ENCODE measurements at places on chromosomes 3 and 15.

DNA sequence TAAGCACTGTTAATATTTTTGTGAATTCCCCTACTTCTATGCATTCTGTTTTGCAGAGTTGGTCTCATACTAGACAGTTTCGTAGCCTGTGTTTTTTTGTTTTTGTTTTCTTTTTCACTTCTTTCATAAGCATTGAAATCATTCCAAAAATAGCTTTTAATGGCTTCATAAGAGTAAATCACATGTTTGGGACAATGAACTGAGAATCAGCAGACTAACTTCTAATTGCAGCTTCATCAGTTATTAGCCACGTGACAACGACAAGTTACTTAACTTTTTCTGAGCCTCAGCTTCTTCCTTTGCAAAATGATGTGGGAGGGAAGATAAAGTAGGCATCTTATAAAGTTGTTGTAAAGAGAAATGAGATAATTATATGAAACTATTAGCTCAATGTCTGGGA is 124.8 kb downstream of the LIPC start:
- no peak for DNase-seq

DNA sequence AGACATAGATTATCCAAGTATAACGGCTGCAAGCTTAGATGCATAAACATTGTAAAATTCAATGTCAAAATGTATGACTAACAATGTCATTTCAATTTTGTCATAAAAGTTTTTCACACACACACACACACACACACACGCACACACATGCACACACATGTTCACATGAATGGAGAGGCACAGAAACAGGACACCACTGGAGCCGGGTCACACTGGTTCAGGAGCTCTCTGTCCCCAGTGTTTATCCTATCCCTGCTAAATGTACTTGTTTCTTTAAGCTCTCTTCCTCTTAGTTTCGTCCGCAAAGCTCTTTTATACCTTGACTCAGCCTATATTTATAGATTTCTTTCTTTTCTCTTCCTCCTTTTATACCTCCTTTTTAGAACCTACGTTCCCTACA is 249.9 kb downstream of the CADPS start:
- DNase-seq = no peak

GRCh38 chr15:65077291-65077980 is 890 bp downstream of the KBTBD13 start:
- no peak for DNase-seq

- DNase-seq = no peak
Measured at GRCh38 chr15:63274427-63274826, 3.0 kb upstream of the APH1B start.

GRCh38 chr3:182729903-182730674 is 63.2 kb upstream of the ATP11B start:
- DNase-seq = no peak

- no peak for DNase-seq
Measured at GRCh38 chr3:27317096-27317495, 52.1 kb downstream of the NEK10 start.

DNA sequence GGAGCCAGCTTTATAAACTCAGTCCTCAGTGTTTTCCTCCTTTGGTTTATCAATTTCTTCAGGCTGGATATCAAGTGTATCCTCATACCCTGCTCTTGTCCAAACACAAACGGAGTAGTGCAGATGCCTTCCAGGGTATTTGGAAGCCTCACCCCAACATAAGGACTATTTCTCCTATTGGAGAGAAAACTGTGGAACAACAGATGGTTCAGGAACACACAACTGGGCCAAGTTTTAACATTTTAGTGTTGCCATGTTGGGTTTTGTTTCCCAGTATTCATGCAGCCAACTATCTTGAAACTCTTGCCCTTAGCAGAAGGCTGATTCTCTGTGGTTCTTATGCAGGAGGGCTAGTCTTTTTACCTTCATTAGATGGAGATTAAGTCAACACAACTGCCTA is 398.1 kb downstream of the GABRB3 start:
- no peak for DNase-seq

GRCh38 chr15:89761009-89761831 is 10.2 kb upstream of the MESP1 start:
- DNase-seq = no peak

GRCh38 chr3:120436523-120437050 is 14.2 kb downstream of the FSTL1 start:
- DNase-seq = no peak

- no peak for DNase-seq
Measured at GRCh38 chr3:31166249-31166885, 271.9 kb upstream of the GADL1 start.

GRCh38 chr15:43285609-43286037 is 18.9 kb upstream of the TGM5 start:
- DNase-seq = peak; percentile 58

DNA sequence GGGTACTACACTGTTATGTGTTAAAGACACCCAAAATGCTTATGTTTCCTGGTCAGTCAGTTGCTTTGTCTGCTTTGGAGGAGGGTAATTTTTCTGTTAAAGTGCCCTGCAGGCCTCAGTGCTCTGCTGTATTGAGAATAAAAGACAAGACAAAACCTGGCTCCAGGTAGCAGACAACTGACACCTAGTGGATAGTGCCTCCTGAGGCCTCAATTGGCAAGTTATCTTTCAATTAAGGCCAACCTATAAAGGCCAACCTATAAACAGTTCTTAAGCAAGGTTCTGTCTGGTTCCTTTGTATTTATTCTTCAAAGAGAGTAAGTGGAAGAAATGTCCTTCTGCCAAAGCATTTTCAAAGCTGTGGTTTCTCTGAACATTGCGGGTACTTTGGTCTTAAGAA is 773.8 kb downstream of the MECOM start:
- DNase-seq = no peak

GRCh38 chr3:113148284-113148683 is 63.1 kb upstream of the BOC start:
- no peak for DNase-seq

DNA sequence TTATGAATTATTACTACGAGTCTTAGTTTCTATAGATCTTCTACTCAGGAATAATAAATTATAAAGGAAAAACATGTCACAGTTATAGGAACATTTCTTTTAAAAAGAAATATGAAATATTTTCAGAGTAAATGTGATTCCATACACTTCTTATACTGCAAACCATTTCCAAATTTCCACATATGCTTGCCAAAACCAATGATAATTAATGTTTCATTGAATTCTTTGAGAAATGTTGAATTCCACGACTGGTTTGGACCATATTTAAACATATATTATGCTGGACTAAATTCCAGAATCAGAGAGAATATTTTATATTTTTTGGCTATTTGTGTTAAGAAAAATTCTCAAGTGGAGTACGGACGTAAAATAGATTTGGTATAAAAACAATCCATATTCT is 144.6 kb downstream of the EPHA3 start:
- no peak for DNase-seq

DNA sequence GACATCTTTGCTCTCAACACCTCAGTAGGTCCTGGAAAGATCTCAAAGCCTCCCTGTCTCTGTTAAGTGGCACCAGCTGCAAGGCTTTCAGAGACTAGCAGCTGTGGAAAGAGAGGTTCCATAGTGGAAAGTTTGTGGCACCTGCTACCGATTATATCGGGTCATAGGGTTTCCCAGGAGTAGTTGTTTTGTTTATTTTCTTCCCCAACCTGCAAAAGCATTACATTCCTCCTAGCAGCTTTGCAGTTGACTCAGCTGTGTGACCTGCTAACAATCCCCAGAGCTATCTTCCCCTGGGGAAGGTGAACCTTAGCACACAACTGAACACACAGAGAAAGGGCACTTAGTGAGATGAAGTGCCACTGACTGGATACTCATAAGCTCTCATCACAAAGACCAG is 598.9 kb upstream of the GRM7 start:
- no peak for DNase-seq

GRCh38 chr3:195828762-195829161 is 17.0 kb upstream of the MUC4 start:
- DNase-seq = no peak

DNA sequence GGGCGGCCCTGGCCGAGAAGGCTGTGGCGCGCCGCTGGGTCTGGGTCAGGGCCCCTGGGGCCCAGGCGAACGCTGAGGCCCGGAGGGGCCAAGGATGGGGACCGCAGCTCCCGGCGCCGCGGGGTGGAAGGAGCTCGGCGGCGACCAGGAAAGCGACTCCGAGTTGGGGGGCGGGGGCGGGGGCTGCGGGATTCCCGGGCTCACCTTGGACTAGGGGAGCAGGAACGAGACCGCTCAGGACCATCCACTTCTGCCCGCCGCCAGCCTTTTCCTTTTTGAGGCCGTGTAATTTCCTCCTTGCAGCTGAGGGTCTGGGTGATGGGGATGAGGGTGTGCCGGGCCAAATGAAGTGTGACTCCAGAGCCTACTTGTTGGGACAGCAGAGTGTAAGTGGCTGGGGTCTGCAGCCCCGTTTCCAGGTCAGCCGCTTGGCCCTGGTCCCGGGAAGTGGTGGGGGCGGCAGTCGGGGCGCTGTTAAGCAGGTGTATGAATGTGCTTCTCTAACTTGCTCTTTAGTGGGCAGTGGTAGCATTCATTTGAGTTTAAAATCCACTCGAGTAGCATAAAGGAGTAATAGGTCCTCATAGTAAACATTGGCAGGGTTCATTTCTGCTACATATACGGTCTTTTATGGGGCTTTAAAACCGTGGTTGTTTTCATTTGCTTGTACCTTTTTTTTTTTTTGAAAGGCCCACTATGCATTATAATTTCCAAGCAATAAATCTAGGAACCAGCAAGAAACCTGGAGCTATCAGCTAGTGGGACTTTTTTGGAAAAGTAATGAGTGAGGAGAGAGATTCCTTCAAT is 717 bp downstream of the PXK start:
- peak; percentile 53 for DNase-seq

GRCh38 chr3:165642761-165643420 is 194.3 kb downstream of the BCHE start:
- no peak for DNase-seq

DNA sequence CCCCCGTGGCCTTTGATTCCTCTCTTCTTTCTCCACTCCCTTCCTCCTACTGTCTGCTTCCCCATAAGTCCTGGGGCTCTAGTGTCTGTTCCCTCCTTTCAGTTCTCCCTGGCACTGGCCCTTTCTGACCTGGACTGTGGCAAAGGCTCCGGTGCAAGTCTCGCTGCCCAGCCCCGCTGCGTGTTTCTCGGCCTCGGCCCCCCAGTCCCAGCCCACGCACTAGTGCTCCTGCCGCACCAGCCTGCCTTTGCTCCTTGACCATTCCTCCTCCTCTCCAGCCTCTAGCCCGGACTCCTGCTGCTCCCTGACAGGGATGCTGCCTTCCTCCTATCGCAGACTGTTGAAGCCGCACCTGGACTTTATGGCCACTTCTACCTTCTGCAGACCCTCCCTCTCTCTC is 2.1 kb downstream of the TM6SF1 start:
- DNase-seq = no peak

DNA sequence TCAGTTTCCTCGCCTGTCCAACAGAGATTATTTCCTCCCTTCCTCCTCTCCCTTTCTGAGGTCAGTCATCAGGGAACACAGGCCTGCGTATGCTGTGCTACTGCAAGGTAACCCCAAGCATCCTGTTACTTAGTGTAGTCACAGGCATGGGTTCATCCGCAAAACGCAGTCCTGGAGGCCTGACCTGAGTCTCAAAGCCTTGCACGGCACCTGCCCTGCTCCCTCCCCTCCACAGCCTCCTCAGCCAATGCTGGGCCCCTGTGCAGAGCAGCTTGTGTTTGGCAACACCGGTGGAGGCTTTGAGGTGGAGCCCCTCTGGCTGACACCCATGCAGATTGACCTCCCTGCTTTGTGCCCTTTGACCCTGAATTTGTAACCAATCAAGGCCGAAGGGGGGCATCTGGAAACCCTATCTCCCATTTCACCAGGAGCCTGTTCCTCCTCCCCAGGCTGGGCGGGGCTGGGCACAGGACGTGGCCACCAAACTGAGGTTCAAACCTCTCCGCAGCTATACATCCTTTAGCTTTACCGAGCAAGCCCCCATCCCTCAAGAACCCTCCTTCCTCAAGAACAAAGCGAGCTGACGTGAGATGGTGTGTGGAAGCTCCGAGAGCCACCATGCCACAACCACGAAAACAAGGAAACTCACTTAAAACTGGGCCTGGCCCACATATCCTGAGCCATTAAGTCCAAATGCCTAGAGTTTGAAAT is 21.5 kb downstream of the TKT start:
- no peak for DNase-seq

- DNase-seq = no peak
Measured at GRCh38 chr15:73786538-73786937, 33.4 kb upstream of the INSYN1 start.

DNA sequence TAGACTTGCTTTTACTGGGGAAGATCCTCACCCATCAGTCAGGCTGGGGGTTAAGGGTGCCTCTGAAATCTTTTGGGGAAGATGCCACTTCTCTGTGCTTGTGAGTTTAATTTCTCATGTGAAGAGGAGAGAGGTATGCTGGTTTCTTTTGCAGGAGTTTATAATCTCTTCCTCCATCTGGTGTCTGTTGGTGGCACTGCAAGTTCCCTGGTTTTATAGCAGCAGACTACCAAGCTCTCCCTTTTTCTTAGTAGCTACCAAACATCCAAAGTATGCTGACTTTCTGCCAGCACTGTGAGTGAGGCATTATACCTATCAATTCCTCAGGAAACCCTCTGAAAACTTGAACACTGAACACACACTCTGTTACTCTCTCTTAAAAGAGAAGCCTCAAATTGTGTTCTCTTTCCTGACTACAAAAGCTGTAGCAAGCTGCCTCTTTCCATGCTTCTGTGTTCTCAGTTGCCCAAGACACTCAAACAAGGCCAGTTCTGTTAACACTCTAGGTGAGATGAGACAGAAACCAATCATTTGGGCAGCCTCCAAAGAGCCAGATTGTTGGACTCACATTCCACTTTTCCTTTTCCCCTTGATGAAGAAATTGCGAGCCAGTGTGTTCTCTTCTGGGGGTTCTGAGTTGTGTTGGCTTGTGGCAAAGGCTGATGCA is 299.5 kb downstream of the GAP43 start:
- no peak for DNase-seq

GRCh38 chr15:37934340-37934739 is at the start of gene TMCO5A:
Gene TMCO5A, plus strand, starts transcription at chr15:37934640. Its CDS starts 1,684 bp downstream, at chr15:37936324.
- no peak for DNase-seq

DNA sequence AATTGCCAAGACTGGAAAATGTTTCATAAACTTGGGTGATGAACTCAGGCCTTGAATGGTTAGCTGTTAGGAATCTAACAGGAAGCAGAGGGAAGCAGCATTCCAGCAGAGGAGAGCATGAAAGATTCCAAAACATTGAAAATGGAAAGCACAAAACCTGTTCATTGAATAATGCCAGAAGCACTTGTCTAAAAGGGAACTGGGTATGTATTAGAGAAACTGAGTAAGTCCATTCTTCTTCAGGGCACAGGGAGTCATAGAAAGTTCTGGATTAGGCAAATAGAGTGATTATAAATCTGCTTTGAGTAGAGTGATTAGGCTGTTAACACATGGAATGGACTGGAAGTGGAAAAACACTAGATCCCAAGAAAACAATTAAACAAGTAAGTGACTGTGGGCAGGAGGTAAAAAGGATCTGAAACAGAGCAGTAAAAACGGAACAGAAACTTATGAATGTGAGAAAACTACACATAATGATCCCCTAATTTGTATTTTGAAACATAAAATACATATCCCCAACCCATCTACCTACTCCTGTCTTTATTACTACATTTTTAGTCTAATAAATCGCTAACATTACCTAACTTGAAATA is 343.4 kb downstream of the TBC1D5 start:
- no peak for DNase-seq

Measured in activated naive CD8-positive, alpha-beta T cell treated with anti-CD3 and anti-CD28 coated beads, Interleukin-2, amount 50 U/mL, for 24 hours (primary cell).